Mucosa of descending colon (tissue), 3 donors: ENCODE measurements at places on chromosomes 12 and 14. TPM values are rescaled to one million over a fixed set of nuclear protein-coding genes. Genes with fewer than 3 reads are reported as not detected.

GRCh38 chr12:66428261-66428660 lies 126.0 kb downstream of the HELB start:
- no peak for DNase-seq

RNASE2 gene
- 4.0 TPM for total RNA-seq

DNA sequence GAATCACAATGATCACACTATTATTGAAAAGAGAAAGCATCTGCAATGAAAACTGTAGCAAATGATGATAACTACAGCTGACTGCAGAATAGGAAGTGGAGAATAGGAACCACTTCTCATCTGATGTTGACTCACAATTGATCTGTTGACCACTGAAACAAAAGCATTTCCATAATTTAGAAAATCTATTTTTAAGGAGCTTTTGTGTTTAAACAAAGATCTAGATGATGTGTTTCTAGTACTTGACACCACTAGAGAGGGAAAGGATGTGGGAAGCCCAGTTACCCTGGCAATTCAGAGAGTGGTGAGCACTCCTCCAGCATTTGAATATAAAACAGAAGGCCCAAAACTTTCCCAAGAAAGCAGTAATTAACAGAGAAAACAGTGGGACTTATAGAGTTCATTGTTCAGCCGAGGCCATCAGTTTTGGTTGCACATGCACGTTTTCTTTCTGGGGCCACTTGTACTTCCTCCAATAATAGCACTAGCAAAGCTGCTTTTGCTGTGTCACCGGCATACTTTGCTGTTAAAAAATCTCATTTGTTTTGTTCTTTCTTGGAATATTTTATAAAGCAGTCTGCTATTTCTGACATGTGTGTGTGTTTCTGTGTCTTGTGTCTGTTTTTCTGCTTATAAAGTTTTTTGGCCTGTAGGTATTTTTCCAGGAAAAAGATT lies 76.1 kb upstream of the HECTD1 start:
- no peak for DNase-seq

LRTM2 gene
- not detected for total RNA-seq

DNA sequence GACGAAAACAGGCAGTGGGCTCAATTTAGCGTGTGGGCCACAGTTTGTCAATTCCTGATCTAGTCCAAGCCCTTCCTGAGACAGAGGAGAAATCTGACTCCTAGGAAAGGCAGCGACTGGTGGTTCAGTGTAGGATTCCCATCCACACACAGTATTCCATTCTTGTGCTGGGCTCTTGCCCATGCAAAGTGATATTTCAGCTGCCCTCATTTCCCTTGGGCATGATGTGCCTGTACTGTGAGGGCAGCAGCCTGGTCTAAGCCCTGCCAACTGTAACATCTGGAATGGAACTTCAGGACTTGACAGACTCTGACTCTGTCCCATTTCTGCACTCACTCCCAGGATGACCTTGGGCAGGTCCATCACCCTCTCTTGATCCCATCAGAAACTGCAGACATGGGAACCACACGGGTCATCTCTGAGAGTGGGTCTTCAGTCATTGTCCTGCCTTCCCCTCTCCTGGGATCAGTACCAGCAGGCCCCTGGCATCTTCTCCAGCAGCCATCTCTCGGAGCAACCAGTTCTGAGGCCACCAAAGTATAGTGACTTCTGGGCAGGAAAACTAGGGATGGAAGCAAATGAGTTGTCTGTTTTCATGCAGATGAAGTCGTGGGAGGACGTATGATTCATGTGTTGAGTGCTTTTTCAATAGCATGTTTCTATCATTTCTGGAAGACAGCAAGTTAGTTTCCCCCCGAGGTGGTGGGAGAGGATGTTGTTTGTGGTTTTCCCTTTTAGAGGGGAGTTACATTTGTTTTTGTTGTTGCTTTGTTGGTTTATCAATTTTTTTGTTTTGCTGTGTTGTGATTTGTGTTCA lies 54.2 kb upstream of the BCL2L14 start:
- no peak for DNase-seq

CDK2 gene
- 20.8 TPM for total RNA-seq

GRCh38 chr12:25293653-25294052 lies 42.9 kb upstream of the KRAS start:
- no peak for DNase-seq

DNA sequence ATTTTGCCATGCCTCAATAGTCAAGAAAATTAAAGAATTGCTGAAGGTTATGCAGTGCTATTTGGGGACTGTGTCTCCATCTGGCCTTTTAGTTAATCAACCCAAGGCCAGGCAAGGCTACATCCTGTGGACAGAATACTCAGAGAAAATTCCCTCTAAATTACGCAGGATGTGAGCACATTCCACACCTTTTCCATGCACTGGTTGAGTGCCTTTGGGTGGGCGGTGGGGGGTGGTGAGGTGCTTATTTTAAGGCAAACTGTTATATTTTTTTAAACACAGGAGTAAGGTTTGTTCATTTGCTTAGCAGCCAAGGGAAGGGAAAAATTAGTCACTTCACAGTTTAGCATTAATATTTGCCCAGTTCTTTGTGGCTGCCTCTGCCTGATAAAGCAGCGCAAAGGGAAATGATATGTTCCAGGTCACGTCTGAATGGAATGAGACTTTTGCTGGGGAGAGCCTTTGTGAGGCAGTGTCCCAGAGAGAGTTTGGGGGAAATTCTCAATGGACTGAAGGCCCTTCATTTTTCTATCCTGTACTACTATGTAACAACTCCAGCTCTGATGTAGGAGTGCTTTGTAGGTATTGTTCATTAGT lies 17.2 kb upstream of the KCNA5 start:
- DNase-seq: no peak

GRCh38 chr14:100762089-100762515 lies 35.4 kb downstream of the DLK1 start:
- no peak for DNase-seq

DNA sequence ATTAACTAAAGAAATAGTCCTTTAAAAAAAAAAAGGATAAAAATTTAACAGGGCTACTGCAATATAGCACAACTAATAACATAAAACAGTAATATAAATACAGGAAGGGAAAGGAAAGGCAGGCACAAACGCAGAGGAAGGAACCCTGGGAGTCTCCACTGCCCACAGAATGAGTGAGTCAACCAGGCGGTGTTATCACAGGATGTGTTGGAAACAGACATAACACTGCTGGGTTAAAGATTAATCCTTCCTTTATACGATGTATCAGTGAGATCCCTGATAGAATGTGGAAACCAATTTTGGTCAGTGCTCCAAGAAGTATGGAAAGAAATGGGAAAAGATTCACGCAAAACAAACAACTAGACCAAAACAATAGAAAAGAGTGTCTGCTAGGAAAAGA lies 47.9 kb downstream of the FGD6 start:
- DNase-seq: no peak
